NCI-H460 (cell line): ENCODE measurements at places on chromosomes 16 and 17.

DNA sequence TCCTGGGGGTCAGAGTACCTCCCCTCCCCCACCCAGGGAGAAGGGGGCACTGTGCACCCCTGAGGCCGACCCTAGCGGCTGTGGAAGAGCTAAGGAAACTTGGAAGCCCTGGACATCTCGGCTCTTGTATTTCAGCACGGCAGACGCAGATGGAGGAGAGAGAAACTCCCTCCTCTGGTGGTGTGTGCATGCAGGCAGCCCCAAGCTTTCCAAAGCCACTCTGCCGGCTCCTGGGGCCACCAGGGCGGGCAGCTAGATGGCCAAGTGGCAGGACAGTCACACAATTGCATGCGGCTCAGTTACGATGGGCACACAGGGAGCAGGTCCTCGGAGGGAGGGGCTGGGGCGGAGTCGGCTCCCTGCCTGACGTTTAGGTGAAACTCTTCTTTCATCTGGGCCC, 195.5 kb downstream of the RBFOX3 start:
- DNase-seq = no peak

- no peak for DNase-seq
Observed at GRCh38 chr16:68563631-68564381, 24.7 kb downstream of the ZFP90 start.

DNA sequence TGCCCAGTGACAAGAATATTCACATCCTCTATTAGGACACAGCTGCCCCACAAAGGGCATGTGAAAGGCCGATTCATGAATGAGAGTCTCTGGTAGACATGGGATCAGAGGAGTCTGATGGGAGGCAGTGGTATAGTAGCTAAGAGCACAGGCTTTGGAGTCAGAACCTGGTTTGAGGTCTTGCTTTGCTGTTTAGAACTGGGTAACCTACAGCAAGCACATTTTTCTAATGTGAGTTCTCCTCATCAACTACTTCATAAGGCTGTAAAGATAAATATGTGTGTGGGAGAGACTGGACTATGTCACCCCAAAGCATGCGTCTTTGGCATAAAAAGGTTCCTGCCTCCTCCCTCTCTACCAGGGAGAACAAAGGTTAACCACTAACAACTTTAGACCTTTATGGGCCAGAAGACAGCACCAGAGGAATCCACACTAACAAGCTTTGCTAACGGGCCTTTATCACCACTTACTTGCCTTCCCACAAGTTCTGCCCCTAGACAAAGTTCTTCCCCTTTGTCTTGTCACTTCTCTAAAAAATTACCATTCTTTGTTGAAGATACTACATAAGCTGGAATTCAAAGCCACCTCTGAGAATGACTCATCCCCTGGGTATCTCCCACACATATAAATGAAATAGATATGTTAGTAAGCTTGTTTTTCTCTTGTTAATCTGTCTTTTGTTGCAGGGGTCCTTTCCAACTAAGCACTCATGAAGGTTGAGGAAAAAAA, 21.1 kb downstream of the CDR2 start:
- DNase-seq = no peak

- DNase-seq = no peak
Observed at GRCh38 chr16:82583422-82583821, 43.3 kb upstream of the CDH13 start.

- no peak for DNase-seq
Observed at GRCh38 chr17:57761887-57762286, 16.8 kb upstream of the CCDC182 start.

- DNase-seq = no peak
Observed at GRCh38 chr17:61087024-61087423, 312.6 kb upstream of the TBX2 start.

- no peak for DNase-seq
Observed at GRCh38 chr16:30087181-30087898, 4.4 kb downstream of the TBX6 start.

GRCh38 chr17:31680126-31680525, 178.9 kb downstream of the COPRS start:
- DNase-seq = no peak

DNA sequence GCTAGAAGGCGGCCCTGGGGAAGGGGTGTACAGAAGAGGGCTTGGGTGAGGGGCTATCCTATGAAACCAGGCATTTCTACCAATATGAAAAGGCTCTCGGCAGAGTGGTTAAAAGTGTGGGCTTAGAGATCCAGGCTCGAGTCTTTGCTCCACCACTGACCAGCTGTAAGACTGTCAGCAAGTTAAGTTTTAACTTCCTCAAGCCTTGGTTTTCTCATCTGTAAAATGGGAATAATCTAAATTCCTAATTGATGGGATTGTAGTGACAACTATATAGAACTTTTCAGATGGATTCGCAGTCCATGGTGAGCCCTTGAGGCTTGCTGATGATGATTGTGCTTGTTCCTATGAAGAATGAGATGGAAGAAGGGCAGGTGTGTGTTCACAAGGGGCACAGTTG, 50.6 kb upstream of the NDRG4 start:
- no peak for DNase-seq

- DNase-seq = no peak
Observed at GRCh38 chr16:55280587-55280986, 43.4 kb upstream of the IRX6 start.

DNA sequence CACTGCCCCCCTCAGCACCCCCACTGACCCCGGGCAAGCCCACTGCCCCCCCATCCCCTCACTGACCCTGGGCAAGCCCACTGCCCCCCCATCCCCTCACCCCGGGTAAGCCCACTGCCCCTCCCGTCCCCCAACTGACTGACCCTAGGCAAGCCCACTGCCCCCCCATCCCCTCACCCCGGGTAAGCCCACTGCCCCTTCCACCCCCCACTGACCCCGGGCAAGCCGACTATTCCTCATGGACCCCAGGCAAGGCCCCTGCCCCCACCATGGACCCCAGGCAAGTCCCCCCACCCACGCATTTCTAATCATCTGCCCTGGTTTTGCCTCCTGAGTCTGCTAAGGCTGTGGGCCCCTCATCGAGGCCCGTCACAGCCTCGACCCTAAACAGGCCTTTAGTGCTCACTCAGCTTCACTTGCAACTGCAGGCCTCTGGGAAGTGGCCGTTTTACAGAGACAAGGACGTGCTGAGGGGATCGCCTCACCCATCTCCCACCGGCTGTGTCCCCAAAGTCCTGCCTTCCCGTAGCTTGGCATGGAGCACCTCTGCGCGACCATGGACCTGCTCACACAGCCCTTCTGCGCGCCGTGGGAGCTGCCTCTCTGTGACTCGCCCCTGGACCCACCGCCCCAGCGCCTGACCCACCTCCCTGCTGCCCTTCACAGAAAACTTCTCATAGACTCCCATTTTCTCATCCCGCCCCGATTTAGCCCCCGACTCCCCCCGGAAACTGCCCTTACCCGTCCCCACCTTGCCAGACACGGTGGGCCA, 3.6 kb downstream of the VPS9D1 start:
- DNase-seq = no peak

DNA sequence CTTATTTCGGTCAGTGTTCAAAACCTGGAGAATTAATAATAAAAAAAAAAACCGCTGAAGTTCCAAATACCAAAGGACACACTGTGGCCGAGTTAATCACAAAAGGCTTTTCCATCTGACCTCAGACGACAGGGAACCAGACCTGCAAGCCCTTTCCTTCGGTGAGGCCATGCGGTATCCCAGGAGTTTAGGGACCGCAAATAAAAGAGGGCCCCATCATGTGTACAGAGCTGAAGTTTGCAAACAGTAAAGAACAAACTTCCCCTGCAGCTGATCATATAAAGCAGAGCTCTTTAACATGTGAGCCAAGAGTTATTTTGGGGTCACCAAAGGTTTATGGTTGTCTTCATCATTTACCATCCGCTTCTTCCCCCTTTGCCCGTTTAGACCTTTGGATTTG, 33.0 kb upstream of the FOXJ1 start:
- no peak for DNase-seq

- DNase-seq = no peak
Observed at GRCh38 chr16:48172682-48173081, 16.9 kb upstream of the ABCC12 start.

GRCh38 chr17:33494151-33494550, 201.1 kb upstream of the ASIC2 start:
- DNase-seq = no peak

DNA sequence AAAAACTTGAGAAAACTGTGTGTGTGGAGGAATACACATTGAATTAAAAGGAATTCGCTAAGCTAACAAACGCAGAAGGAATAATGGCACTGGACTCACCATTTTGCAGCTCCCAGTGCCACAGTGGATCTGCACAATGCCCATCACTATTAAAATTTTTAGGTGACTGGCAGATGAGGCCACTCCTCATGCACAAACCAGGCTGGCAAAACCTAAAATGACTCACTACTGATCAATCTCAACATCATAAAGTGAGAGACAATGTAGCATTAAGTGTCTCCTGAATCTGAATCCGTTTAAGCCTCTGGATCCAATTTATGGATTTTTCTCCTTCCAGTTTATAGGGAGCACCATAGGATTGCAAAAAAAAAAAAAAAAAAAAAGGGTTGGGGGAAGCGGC, 20.6 kb downstream of the MYH10 start:
- no peak for DNase-seq

DNA sequence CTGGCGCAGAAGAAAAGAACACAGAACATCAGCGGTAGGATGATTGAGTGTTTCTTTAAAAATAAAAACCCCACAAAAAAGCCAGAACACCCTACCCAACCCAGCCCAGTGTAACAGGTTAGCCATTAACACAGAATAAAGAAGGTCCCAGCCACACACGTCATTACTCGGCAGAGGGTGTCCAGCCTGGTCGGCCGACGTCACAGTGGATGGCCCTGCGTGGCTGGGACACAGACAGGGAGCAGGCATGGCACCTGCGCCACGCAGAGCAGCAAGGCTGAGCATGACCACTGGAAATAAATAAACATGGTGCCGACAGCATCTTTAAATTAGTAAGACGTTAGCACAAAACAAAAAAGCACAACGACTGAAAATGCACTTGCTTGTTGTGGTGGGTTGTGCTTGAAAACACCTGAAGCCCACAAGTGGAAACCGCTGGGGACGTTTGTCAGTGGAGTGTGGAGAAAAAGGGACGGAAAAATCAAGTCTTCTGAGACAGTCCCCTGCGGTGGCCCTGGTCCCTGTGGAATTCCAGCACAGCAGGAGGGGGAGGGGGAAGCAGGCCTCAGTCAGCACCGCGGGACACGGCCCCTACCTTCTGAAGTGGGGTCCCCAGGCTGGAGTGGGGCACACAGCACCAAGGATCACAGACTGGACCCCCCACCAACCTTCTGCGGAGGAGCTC, 39.2 kb downstream of the SLC7A5 start:
- no peak for DNase-seq

GRCh38 chr16:89633064-89633631, 19.7 kb downstream of the DPEP1 start:
- DNase-seq = peak; percentile 58

DNA sequence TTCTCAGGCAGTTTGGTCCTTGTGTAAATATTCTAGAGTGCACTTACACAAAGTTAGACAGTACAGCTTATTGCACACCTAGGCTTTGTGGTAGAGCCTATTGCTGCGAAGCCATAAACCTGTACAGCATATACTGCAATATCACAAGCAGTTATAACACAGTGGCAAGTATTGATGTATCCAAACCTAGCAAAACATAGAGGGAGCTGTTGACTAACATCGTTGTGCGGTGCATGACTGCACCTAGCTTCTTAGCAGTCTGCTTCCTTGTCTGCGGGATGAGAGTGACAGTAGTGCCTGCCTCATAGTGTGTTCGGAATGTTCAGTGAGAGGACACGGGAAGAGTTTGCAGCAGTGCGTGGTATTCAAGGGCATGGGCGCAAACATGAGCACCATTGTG, 78.9 kb downstream of the MPRIP start:
- DNase-seq = no peak

- DNase-seq = no peak
Observed at GRCh38 chr16:89621698-89622409, 8.4 kb downstream of the DPEP1 start.

GRCh38 chr17:47212458-47212857, 3.3 kb downstream of the MYL4 start:
- no peak for DNase-seq

- DNase-seq = no peak
Observed at GRCh38 chr17:60743799-60744198, 66.1 kb downstream of the BCAS3 start.

GRCh38 chr16:47197536-47198179, 53.9 kb upstream of the NETO2 start:
- no peak for DNase-seq

DNA sequence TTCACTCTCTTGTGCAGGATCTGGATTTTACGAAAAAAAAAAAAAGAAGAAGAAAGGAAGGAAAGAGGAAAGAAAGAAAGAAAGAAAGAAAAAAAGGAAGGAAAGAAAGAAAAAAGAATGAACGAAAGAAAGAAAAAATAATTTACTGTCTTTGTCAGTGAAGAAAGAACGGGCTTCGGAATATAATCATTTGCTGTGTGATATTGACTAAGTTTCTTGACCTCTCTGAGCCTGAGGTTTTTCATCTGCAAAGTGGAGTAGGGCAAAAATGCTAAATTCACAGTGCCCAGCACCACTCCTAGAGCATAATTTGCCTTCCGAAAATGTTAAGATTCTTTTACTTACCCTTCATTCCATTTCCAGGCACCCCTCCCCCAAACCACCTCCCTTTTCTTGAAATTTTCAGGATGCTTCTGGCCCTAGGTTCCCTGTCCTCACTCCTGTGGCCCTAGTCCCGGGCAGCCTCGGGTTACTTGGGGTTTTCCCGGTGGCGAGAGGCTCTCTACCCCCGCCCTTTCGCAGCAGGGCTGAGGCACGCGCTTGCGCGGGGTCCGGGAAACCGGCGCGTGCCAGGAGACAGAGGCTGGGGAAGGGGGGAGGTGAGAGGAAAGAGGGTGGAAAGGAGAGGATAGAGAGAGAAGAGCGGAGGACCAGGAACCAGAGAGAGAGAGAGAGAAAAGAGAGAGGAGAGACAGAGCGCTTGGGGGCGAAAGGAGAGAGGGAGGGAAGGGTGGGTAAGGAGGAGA, at the start of gene CNTNAP1:
TSS of gene CNTNAP1 (plus strand) at position 556 of the 746 bp plus-strand sequence. CDS start 299 bp downstream, outside the sequence.
- peak; percentile 27 for DNase-seq

- DNase-seq = no peak
Observed at GRCh38 chr17:58504826-58505351, 9.5 kb downstream of the MTMR4 start.

DNA sequence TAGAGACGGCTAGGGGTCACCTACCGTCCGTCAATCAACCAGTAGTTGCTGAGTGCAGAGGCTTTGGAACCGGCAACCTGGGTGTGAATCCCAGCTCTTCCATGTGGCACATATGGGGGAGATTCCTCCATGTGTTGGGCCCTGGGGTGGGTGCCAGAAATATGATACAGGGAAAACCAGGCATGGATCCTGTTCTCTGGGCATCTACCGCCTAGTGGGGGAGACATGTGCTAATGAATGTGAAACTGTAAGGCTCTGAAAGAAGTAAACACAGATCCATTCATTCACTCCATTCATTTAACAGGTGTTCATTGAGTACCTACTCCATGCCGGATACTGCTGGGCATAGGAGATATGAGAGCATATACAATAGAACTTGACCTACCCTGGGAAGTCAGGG, 39.5 kb upstream of the SDK2 start:
- no peak for DNase-seq

DNA sequence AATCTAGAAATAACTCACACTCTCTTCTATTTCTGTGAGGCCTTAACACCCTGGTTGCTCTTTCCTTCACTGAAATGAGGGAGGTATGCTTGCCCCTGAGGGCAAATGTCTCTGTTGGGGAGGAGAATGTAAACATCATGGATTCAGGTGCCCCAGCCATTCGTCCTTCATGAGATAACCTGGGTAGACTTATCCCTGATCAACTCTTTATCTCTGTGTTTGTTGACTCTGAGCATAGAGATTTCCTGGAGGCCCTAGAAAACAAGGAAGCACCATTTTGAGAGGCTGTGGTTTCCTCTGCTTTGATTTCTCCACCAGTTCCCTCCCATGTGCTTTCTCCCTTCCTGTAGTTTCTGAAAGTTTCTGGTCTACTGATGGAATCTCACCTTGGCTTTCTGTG, 77.3 kb downstream of the PHKB start:
- DNase-seq = no peak

GRCh38 chr16:761625-762513, 1.3 kb downstream of the MSLN start:
- DNase-seq = no peak
